Activated CD4-positive, alpha-beta T cell treated with anti-CD3 and anti-CD28 coated beads, Interleukin-2, amount 50 U/mL, for 4 hours (primary cell): ENCODE measurements at places on chromosomes 3 and 15.

DNA sequence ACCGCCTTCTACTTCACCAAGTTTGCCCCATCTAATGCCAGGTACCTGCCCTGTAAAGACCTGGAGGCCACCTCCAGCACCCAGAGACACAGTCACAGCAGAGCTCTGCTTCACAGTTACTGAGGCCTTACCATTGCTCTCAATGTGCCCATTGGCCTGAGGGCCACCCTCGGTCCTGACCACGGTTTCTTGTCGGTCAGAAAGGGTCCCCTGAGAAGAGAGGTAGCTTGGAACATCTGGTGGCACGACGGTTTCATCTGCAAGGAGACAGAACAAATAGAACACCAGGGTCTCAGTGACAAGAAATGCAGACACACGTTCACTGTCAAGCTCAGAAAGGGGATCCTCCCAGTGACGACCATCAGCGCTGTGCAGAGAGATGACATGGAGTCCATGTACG, 118.7 kb downstream of the LRIG1 start:
- DNase-seq: no peak

DNA sequence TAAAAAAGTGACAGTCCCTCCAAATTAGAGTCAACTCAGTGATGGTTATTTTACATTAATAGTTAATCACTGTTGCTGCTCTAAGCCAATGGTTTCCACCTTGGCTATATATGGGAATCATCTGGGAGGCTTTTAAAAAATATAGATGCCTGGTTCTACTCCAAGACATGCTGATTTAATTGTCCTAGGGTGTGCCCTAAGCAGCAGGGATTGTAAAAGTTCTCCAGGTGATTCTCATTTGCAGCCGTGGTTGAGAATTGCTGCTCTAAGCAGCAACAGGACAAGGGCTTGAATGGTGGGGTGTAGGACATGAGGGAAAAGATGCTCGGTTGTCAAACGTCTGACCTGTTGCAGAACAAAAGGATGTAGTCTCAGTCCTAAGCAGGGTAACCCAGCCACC, 405.1 kb upstream of the MCTP2 start:
- DNase-seq: no peak

DNA sequence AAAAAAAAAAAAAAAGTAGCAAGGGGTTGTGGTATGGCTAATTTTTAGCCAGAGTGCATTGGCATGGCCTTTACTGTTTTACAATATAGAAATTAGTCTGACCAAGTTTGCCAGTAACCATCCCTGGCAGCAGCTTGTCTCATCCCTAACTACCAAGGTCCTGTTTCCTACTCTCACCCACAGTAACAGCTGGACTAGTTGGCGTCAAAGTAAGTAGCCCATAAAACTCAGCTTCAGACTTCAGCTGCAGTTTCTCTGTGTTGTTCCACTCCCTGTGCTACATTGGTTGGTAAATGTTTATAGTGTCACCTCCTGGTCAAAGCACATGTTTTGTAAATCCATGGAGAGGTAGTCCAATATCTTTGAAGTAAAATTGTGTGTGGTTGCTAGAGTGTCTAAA, 691.3 kb downstream of the ZPLD1 start:
- DNase-seq: no peak

GRCh38 chr15:39736412-39737195, 46.0 kb downstream of the FSIP1 start:
- no peak for DNase-seq

DNA sequence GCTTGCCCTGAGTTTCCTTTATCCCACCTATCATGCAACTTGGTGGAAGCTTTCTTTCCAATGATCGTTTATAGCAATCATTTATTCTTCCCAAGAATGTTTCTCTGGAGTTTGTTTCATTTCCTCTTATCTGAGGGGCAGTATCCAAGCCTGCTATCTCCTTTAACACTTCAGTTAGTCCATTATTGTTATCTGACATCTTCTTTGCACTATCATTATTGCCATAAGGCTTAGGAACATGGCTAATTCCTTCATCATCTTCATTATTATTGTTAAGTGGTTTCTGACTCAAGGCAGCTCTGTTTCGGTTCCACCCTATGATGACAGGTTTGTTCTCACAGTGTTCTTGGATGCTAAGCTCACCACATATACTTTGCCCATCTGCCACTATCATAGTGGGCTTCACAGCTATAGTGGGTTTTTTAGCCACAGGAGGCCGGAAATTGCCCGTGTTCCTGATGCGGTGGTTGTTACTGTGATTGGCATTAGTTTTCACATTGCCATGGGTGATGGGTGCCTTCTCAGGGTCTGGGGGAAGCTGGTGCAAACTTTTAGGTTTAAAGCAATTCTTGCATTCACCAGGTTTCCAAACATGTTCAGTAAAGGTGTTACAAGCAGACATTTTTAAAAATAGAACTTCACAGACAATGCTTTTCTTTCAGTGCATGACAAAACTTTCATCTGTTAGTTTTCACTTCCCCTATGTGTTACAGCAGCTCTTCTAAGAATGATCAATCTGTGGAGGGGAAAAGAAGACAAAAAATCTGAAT, 110.6 kb upstream of the TSPAN3 start:
- DNase-seq: no peak

DNA sequence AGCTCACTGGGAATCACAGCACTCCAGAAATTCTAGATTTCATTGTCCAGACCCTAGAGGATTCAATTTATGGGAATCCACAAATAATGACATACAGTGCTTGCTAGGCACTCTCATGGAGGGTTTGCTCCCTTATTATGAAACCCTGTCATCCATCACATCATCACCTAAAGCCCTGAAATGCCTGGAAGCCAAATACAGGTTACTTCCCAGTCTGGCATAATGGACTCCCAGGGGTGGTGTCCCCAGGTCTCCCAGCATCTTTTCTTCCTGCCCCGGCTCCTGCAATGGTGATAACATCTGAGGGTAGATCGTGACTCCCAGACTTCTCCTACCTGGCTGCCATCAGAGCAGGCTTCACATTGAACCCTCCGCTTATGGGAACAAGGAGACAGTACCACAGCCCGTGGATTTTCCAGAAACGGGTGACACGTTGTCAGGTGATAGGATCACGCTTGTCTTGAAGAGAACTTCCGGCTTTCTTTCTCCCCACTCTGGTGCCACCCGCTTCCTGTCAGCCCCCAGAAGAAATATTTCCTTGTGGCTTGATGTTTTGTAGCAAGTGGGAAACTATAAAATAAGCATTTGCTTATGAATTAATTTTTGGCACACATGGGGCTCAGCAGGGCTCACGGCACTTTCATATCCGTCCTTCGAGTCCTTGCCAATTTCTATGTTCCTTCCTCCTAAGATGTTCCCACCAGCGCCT, 238.7 kb upstream of the BHLHE40 start:
- DNase-seq: no peak

DNA sequence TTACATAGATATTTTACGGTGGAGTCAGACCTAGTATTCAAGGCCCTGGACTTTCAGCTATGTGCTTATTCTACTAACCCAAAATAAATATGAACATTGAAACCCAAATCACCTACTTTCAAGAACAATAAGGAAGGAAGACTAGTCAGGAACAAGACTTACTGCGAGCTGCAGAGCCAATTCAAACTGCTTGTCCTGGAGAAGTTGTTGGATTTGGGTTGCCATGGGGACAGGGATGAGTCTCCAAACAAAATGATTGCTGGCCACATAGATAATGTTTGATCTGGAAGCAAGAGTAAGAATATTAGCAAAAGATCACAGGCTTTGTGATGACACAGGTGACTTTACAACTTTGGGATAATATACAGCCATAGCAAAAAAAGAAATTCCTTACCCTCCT, 21.6 kb upstream of the PLA2G4F start:
- DNase-seq: no peak

GRCh38 chr3:122305818-122306621, 19.0 kb upstream of the CSTA start:
- DNase-seq: no peak

- DNase-seq: no peak
Observed at GRCh38 chr3:46417841-46418611, 11.0 kb downstream of the CCRL2 start.

DNA sequence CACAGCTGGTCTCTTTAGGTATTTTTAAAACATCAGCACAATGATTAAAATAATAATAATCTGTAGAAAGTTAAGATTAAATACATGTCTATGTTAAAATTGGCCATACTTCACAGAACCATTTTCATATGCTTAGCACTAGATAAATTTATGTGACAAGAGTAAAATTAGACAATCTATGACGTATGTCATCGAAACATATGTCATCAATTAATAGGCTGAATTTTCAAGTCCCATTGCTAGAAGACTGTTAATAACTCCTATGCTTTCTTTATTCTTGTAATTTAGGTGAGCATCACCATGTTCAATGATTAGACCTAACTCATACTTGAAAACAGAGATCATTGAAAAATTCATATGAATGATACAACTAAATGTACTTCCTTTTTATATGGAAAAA, 593.3 kb upstream of the KCNMB2 start:
- DNase-seq: no peak

DNA sequence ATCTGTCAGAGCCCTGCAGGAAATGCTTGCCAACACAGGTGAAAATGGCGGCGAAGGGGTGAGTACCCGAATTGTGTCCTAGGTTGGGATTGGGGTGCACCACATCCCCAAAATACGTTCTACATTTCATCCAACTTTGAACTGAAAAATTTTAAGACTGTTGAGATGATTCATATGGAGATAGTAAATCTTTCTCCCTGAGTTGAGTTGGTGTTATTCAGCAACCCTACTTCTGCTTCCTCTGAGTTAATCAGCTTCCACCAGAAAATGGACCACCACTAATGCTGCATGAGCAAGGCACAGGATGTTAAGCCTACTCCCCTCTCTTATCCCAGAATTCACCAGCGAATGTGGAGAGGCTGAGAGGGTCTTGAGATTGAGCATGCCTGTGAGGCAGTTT, 192.9 kb downstream of the RYR3 start:
- no peak for DNase-seq

DNA sequence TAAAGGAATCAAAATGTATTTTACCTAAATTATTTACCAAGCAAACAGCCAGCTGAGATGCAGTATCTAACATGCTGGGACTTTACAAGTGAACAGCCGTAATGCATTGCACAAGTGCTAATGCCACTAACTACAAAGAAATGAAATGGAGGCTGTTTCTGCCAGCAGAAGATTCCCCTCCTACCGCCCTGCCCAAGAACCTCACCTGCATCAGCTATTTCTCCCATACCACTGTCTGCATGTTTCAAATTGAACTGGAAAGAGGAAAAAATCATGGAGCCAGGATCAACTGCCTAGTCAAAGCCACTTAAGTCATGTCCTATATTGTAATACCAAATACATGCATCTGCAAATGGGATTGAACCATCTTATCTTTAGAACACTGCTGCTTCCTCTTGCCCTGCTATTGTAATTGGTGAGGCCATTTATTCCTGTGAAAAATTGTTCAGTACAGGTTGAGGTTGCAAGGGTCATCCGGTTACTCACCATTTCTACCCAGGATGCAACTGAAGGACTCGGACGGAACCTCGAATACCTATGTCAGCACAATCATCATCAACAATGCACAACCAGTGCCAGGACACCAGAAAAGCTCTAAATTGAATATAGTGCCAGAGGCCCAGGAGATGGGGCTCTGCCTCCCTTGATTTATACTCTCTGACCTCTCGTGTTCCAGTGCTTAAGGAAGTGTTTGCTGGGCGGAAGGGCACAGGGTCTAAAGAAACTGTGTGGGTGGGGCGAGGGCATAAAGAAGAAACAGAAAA, 27.5 kb downstream of the ANXA2 start:
- DNase-seq: no peak

DNA sequence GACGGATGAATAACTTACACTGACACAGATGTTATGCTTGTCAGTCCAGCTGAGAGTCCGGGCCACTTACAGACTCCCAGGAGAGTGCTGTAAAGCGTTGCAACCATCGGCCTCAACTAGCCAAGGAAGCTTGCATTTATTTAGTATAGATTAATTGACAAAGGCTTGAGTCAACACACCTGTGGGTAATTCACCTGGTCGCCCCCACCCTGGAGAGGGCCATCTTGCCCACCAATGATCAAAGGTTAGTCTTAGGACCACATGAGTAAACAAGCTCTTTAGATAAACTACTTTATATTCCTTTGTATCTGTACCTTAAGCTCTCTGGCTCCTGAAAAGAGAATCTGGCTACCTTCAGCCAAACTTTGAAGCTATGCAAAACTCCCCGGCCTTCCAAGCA, 51.0 kb downstream of the PAK2 start:
- DNase-seq: no peak

- no peak for DNase-seq
Observed at GRCh38 chr15:49622561-49622960, 1.7 kb downstream of the DTWD1 start.

- no peak for DNase-seq
Observed at GRCh38 chr3:113571360-113571759, 39.0 kb downstream of the SIDT1 start.

DNA sequence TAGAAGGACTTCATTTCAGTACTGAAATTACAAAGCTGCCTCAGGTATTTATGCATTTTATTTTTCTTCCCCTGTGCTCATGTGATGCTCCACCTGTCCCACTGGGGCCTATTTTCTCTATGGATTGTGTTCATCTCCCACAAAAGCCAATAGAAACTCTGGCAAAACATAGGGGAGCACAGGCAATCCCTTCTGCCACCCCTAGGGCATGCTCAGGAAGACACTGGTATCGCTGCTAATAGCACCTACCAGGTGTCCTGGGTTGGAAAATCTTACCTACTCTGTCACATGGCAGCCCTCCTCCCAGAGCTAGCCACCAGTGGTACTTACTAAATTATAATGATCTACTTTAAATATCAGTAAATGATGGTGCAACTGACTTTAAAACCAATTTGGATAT, 427.4 kb downstream of the FGF12 start:
- no peak for DNase-seq

- no peak for DNase-seq
Observed at GRCh38 chr3:119924111-119925094, 142.5 kb downstream of the NR1I2 start.

DNA sequence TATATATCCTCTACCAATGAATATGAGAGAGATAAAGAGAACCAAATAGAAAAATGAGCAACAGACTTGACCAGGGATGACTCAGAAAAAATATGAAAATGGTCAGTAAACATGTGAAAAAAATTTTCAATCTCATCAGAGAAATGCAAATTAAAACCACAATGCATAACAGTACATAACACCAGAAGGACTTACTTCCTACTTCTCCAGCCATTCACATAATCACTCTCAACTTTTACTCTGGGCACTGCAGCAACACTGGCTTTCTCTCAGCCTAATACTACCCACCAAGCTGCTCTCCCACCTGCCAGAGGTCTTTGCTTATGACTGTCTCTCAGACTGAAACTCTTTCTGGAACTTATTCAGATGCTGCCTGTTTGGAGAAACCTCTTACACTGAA, 49.4 kb downstream of the DPH6 start:
- DNase-seq: no peak

DNA sequence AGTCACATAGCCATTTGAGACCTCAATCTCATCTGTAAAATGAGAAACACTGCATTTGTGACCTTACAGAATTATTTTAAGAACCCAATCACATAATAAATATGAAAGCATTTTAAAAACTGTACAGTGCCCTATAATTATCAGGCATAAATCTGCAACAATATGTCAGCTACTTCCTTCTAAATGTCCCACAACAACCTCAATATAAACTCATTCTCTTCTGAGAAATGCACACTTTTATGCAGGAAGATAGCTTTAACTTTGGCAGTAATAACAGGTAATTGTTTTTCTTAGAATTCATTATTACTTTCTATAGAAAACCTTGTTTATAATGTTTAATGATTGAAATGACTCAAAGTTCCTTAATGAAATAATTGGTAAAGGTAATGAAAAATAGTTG, 400.7 kb upstream of the AGTR1 start:
- no peak for DNase-seq

- no peak for DNase-seq
Observed at GRCh38 chr3:126944089-126944965, 38.6 kb upstream of the PLXNA1 start.

GRCh38 chr3:128278761-128279600, 125.7 kb downstream of the EEFSEC start:
- DNase-seq: no peak
